ENCODE measurements at places on chromosomes 5 and 9.

- no peak overlapping the region for H3K4me3 ChIP-seq
- H3K36me3 ChIP-seq: peaks cover 54% of the 10 kb centered on the region
- no peaks in the 10 kb centered on the region for H3K4me1 ChIP-seq
- H3K27me3 ChIP-seq: no peaks in the 10 kb centered on the region
- H3K27ac ChIP-seq: no peak overlapping the region
- no peak for ATAC-seq
Observed at GRCh38 chr9:33924978-33925797, 108.2 kb downstream of the UBE2R2 start.

DNA sequence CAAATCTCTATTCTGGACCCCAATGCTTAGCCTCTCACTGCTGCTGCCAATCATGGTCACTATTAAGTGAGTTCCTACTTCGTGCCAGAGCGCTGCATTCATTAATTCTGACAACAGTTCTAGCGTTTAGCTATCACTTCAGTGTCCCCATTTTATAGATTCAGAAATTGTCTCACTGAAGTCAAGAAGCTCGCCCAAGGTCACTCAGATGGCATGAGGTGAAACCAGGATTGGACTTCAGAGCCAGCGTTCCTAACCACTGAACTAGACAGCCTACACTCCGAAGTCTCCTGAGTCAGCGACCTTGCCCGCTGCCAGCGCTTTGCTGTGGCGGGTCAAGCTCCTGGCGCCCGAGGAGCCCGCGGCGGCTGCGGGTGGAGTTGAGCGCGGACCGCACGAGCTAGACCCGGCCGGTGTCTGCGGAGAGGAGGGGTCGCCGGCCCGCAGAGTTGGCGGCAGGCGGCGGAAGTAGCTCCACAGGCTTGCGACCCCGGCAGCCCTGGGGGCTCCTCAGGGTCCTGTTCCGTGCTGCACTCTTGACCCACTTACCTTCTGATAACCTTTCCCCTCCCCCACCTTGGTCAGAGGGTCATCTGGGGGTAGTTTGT lies 2.1 kb upstream of the GABRB2 start:
- H3K27me3 ChIP-seq: peaks cover 54% of the 10 kb centered on the region
- ATAC-seq: no peak

GRCh38 chr9:134531220-134531970 lies 110.2 kb upstream of the COL5A1 start:
- H3K36me3 ChIP-seq: no peaks in the 10 kb centered on the region
- no peak for ATAC-seq
- H3K27me3 ChIP-seq: peaks cover 36% of the 10 kb centered on the region

- H3K36me3 ChIP-seq: no peaks in the 10 kb centered on the region
- H3K27me3 ChIP-seq: peaks cover 12% of the 10 kb centered on the region
- H3K4me1 ChIP-seq: peaks cover 19% of the 10 kb centered on the region
- peak overlapping the region; percentile 0 for H3K27ac ChIP-seq
Observed at GRCh38 chr5:173857234-173857633, 30.9 kb upstream of the CPEB4 start.

GRCh38 chr5:20528471-20528870 lies 540.5 kb upstream of the CDH18 start:
- no peak for ATAC-seq
- no peaks in the 10 kb centered on the region for H3K27me3 ChIP-seq
- no peaks in the 10 kb centered on the region for H3K4me1 ChIP-seq
- H3K4me3 ChIP-seq: no peak overlapping the region
- H3K36me3 ChIP-seq: no peaks in the 10 kb centered on the region

GRCh38 chr9:98864281-98865174 lies 57.1 kb downstream of the GALNT12 start:
- no peak for ATAC-seq
- H3K4me1 ChIP-seq: no peaks in the 10 kb centered on the region
- H3K36me3 ChIP-seq: no peaks in the 10 kb centered on the region

- H3K4me1 ChIP-seq: no peaks in the 10 kb centered on the region
- H3K36me3 ChIP-seq: no peaks in the 10 kb centered on the region
- ATAC-seq: no peak
Observed at GRCh38 chr5:64619609-64620008, 70.7 kb upstream of the SHISAL2B start.

GRCh38 chr9:128712451-128713410 lies 10.4 kb downstream of the PKN3 start:
- no peaks in the 10 kb centered on the region for H3K27me3 ChIP-seq
- H3K4me1 ChIP-seq: no peaks in the 10 kb centered on the region
- peaks cover 8% of the 10 kb centered on the region for H3K36me3 ChIP-seq

DNA sequence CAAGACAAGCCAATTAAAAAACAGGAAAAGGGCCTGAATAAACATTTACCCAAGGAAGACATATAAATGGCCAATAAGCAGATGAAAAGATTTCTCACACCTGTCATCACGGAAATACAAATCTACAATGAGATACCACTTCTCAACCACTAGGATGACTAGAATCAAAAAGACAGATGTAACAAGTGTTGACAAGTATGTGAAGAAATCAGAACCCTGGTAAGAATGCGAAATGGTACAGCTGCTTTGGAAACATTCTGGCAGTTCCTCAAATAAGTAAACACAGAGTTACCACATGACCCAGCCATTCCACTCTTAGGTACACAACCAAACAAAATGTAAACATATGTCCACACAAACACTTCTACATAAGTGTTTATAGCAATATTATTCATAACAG lies 32.5 kb downstream of the LEAP2 start:
- H3K27me3 ChIP-seq: no peaks in the 10 kb centered on the region
- H3K4me1 ChIP-seq: peaks cover 34% of the 10 kb centered on the region
- H3K4me3 ChIP-seq: no peak overlapping the region
- no peak for ATAC-seq
- peaks cover 41% of the 10 kb centered on the region for H3K36me3 ChIP-seq

DNA sequence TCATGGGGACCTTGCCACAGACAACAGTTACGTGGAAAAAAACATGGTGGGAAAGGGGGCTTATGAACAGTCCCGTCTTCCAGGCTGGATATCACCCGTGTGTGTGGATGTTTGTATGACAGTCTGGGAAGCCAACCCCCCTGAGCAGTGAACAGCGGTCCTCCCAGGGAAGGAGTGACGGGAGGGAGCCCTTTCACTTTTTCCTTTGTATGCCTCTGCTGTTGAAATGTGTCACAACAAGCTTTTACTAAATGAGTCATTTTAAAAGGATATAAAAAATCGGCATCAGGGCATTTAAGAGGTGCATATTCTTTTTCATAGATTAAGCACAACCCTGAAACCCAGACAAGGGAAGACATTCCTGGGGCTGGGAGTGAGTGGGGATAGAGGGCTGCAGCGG lies 5.1 kb downstream of the MYMK start:
- no peak for ATAC-seq
- no peaks in the 10 kb centered on the region for H3K4me1 ChIP-seq
- H3K4me3 ChIP-seq: no peak overlapping the region
- no peaks in the 10 kb centered on the region for H3K36me3 ChIP-seq
- H3K27ac ChIP-seq: no peak overlapping the region

Measured in stimulated activated memory B cell treated with anti-CD40 and anti-IgM and Interleukin-4, amounts not matched to agents 10 μg/mL and 1 μg/mL and 100 μg/mL, for 72 hours (primary cell).